ENCODE measurements at places on chromosomes 4 and X. TPM values are rescaled to one million over a fixed set of nuclear protein-coding genes. Genes with fewer than 3 reads are reported as not detected.

The CLDN34 gene
- total RNA-seq: not detected

The EMD gene
- 20.7 TPM for total RNA-seq

The SNCA gene
- total RNA-seq: not detected

The RTL9 gene
- total RNA-seq: not detected

The GPC3 gene
- not detected for total RNA-seq

The RELL1 gene
- 1.0 TPM for total RNA-seq

The CHRNA9 gene
- 0.15 TPM for total RNA-seq

The ARR3 gene
- total RNA-seq: not detected

The NHS gene
- total RNA-seq: not detected

The SLC39A8 gene
- total RNA-seq: 340 TPM

The LRCH2 gene
- total RNA-seq: not detected

The ADAD1 gene
- not detected for total RNA-seq

The GABRG1 gene
- total RNA-seq: not detected

The MAGEA9B gene
- total RNA-seq: 0.11 TPM

The SLITRK4 gene
- total RNA-seq: not detected

The CXCR3 gene
- total RNA-seq: not detected

The UBE2K gene
- 32.9 TPM for total RNA-seq

The MFAP3L gene
- not detected for total RNA-seq

The NXF2B gene
- total RNA-seq: not detected

The C4orf33 gene
- 21.9 TPM for total RNA-seq

The PLXNB3 gene
- not detected for total RNA-seq

The LRIT3 gene
- 0.19 TPM for total RNA-seq

The OTC gene
- total RNA-seq: not detected

The MSANTD1 gene
- 1.0 TPM for total RNA-seq

The DUSP9 gene
- total RNA-seq: not detected

The PAK3 gene
- total RNA-seq: not detected

The XAGE2 gene
- not detected for total RNA-seq

The TCEAL9 gene
- total RNA-seq: 13.2 TPM

The NHSL2 gene
- not detected for total RNA-seq

Measured in Karpas-422 (cell line).